Bone marrow (tissue), 2 donors: ENCODE measurements at places on chromosomes 11 and 22.

DNA sequence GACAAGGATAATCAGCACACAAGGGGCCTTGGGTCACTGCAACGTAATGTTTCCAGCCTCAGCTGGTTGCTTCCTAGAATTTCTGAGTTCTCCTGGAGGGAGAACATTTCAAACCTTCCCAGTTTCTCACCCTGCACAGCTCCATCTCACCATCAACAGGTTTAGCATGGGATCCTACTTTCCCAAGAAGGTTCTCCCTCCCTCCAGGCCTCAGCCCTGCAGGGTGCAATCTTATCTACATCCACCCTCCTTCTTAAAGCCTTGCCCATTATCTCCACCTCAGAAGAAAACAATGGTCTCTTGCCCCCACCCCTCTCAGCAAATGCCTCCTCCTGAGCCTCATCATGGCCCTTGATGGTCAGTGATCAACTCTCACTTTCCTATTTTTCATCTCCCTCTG lies 23.6 kb downstream of the CADM1 start:
- DNase-seq: no peak

GRCh38 chr11:119316016-119316728 lies 758 bp downstream of the MCAM start:
- no peak for DNase-seq

GRCh38 chr22:45535290-45535689 lies 32.6 kb downstream of the FBLN1 start:
- DNase-seq: no peak

GRCh38 chr11:65915821-65916251 lies 3.0 kb downstream of the C11orf68 start:
- peak; percentile 52 for DNase-seq

GRCh38 chr11:132058211-132058772 lies 687.9 kb downstream of the NTM start:
- peak; percentile 54 for DNase-seq

DNA sequence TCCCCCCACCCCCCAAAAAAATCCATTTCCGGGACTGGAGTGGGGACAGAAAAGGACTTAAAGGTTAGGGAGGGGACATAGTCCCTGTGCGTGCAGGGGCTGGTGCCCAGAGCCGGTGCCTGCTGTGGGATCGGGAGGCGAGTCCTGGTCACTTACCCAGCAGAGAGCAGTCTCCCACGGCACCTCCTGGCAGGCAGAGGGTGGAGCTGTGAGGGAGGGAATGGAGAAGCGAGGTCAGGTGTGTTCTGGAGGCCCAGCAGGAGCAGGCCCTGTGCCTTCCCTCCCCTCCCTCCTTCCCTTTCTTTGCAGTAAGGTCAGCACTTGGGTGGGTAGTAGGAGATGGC lies 28.4 kb downstream of the SHANK3 start:
- no peak for DNase-seq

DNA sequence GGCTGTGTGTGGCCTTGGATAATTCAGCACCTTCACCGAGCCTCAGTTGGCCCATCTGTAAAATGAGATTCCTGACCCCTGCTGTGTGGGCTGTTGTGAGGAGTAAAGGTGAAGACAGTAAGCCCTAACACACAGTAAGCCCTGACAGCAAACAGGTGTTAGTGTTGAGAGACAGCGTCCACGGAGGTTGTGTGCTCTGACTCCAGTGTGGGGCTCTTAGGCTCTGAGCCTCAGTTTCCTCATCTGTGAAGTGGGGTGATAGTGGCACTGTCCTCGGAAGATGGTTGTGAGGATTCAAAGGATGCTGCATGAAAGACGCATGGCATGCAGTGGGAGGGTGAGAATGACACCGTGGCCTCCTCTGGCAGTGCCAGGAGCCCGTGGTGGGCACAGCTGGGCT lies 14.2 kb downstream of the DPP3 start:
- no peak for DNase-seq

- no peak for DNase-seq
Measured at GRCh38 chr22:25881210-25881755, 139.3 kb downstream of the MYO18B start.

- DNase-seq: no peak
Measured at GRCh38 chr22:48720662-48721394, 1106.8 kb downstream of the BRD1 start.

- peak; percentile 78 for DNase-seq
Measured at GRCh38 chr22:26587991-26588613, 1.8 kb downstream of the TPST2 start.

GRCh38 chr11:6273188-6273587 lies 13.6 kb downstream of the CCKBR start:
- no peak for DNase-seq

- no peak for DNase-seq
Measured at GRCh38 chr11:19344661-19345518, 104.1 kb upstream of the E2F8 start.

DNA sequence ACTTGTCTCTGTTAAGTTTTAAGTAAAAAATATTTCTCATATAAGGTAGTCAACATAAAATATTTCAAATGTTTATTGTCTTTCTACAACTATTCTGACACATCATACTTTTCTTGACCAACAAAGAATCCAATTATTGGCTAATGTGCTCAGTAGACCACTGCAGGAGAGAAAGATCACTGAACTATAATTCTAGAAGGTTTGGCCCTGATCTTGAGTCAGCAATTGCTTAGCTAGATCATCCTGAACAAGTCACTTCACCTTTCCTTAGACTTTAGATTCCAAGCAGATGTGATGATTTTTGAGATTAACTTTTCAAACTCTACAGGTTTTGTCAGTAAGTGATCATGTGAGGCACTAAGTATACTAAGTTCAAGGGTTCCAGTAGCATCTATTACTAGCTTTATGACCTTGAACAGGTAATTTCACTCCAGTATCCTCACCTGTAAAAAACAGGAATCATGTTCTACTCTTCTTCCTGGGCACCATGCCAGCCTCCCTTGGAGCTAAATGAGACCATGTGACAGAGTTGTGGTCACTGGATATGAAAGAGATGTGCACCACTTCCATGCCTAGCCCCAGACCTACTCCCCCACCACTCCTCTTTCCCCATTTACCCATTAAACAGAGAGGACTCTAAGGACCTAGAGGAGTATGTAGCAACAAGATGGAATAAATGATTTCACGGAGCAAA lies 17.3 kb downstream of the PGM2L1 start:
- no peak for DNase-seq

GRCh38 chr22:23058063-23058462 lies 12.3 kb upstream of the GNAZ start:
- no peak for DNase-seq

DNA sequence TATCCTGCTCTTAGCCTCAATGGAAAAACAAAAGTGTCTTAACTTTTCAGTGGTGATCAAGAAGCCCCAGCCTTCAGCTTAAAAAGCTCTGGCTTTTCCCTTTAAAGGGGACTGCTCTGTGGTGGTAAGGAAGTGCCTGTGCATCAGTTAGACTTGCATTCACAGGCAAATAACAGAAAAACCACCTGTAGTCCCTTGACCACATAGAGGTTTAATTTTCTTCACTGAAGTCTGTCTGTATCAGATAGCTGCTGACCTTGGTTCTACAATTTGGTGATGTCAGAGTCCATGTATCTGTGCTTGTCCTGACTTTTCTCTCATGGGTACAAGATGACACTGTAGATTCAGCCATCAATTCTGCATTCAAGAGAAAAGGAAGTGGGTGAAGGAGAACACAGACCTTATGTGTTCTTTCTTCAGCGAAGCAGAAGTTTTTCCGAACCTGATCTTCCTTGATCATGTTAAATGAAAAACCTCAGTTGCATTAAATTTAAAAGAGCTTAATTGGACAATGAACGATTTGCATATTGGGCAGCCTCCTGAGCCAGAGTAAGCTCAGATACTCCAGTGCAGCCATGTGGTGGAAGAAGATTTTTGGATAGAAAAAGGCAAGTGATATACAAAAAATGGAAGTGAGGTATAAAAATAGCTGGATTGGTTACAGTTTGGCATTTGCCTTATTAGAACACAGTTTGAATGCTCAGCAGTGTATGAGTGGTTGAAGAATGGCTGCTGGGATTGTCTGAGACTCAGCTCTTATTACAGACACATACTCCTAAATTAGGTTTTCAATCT lies 43.2 kb upstream of the RDX start:
- DNase-seq: no peak

DNA sequence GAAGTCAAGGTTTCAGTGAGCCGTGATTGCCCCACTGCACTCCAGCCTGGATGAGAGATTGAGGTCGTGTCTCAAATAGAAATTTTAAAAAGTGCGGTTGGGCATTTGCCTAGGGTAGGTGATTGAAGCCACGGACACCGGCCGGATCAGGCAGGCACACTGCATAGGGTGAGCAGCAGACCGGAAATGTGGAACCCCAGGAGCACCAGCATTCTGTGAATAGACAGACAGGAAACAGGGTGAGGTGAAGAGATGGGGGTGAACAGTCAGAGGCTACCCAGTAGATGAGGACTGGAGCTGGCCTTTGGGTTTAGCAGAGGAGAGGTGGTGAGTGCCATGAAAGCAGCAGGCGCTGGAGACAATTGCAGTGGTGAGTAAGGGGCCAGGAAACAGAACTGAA lies 43.5 kb downstream of the PPFIA1 start:
- DNase-seq: no peak

- no peak for DNase-seq
Measured at GRCh38 chr22:26444777-26445176, 15.7 kb downstream of the ASPHD2 start.

GRCh38 chr22:23685205-23685784 lies 5.5 kb upstream of the RGL4 start:
- no peak for DNase-seq

- peak; percentile 65 for DNase-seq
Measured at GRCh38 chr11:47373876-47374719, 4.2 kb downstream of the SPI1 start.

DNA sequence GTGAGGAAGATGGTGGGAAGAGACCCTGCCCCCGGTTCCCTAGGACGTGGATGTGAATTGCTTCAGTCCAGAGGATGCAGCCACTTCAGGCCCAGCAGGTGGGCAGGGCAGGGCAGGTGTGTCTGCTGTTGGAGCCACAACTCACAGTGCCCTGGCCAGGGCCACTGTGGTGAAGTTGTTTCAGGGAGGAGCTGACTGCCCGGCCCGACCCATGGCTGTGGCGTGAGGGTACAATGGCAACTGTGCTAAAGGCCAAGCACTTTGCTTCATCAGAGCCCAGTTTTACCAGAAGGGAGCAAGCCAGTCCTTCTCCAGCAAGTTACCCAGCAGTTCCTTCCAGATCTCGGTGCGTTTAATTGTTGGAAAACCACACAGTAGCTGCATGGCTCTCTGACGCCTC lies 1174.4 kb downstream of the BRD1 start:
- DNase-seq: no peak

GRCh38 chr11:34214961-34215805 lies 109.8 kb downstream of the NAT10 start:
- no peak for DNase-seq

- no peak for DNase-seq
Measured at GRCh38 chr11:494761-495536, 12.1 kb downstream of the RNH1 start.

DNA sequence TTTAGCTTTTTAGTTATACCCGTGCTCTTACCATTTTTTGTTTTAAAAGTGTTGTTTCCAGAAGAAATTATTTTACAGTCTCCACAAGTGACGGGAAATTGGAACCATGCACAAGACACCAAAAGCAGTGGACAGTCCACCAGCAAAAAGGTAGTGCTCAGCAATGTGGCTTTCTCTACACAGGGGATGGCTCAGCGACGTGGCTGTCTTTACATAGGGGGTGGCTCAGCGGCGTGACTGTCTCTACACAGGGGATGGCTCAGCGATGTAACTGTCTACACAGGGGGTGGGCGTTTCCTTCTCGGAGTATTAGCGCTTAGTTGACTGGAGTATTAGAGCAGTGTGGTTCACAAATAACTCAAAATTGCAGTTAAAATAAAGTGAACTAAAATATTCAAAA lies 36.0 kb upstream of the PANX2 start:
- DNase-seq: no peak
